ENCODE measurements at places on chromosomes 7 and 10.

GRCh38 chr7:47867286-47867685 is 81.0 kb downstream of the PKD1L1 start:
- no peak for DNase-seq

DNA sequence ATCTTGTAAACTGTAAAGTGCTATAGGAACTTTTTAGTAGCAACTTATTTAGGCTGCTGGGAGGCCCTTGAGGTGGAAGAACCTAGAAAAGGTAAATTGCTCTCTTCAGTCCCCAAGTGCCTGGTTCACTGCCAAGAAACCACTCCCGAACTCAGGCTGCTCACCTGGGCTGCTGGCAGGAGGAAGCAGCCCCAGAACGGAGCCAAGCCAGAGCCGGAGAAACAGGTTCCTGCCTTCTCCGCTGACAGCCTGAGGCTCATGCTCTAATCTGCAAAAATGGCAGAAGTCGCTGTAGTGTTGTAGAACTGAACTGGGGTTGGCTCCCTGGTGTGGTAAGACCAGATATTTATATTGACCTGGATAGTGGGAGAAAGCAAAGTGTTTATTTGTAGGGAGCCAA is 136.0 kb downstream of the CUL2 start:
- no peak for DNase-seq

DNA sequence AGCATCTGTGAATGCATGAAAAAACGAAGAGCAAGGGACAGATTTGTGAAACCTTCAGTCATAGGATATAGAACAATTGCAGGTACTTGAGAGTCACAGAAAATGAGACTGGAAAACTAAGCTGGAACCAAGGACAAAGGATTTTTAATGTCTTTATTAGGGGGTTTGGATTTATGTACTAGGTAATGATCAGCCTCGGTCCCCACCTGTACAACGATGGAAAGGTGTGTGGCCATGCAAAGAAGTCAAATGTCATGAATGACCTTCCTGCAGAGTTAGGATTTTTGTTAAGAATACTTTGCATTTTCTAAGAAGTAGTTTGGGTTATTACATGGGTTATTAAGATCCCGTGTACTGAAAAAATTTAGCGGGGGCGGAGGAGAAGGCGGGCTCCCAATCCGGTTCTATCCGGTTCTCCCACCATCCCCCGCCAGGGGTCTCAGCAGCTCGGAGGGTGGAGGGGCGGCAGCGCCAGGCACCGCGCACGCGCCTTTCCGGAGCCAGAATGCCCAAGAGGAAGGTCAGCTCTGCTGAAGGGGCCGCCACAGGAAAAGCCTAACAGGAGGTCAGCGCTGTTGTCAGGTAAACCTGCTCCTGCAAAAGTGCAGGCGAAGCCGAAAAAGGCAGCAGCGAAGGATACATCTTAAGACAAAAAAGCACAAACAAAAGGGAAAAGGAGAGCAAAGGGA is 327.5 kb upstream of the PLXDC2 start:
- peak; percentile 3 for DNase-seq

DNA sequence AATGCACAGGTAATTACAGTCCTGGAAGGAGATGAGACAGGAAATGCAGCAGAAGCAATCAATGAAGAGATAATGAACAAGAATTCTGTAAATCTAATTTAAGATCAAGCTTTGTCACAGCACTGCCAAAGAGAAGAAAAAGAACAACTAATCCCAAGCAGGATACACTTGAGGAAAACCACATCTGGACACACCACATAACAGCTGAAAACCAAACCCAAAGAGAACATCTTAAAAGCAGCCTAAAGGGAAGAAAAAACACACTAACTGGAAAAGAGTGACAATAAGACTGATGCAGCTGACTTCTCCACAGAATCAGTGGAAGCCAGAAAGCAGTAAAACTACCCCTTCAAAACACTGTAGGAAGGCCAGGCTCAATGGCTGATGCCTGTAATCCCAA is 10.2 kb downstream of the CYTH3 start:
- no peak for DNase-seq

DNA sequence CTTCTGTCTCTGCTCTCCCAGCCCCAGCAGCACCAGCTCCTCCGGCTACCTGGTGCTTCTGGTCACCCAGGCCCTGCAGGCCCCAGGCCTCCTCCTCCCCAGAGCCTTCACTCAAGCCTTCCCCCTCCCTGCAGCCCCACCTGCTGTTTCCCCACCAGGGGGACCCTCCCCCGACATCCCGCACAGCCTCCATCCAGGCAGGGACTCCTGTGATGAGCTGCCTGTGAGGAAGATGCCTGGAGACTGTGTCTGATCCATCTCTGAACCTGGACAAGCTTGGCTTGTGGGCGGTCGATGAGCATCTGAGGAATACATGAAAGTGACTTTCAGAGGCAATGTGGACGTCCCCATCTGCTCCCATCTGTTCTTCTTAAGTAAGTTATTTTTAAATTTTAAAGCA is 45.0 kb downstream of the RAMP3 start:
- no peak for DNase-seq

DNA sequence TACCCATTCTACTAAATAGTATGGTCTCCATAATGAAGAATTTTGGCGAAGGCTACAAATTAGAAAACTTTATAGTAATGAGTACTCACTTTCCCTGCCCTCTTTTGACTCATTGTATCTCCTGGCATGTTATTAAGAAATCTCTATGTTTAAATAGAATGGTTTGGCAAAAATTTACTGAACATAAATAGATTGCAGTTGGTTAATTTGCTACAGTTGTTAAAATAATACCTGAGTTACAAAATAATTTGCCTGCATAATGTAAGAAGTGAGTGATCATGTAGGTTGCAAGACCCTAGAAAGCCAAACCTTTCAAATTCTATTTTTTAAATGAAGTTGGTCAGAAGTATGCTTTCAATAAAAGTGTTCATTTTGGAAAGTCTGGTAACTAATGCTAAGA is 176.8 kb upstream of the AHR start:
- DNase-seq, result no peak

Data from inflammatory macrophage (primary cell).